ENCODE measurements at places on chromosomes 7 and 10.

- DNase-seq, result no peak
These were observed 16.1 kb upstream of the VCL start for GRCh38 chr10:73981812-73982211.

GRCh38 chr7:44073664-44074348 is 8.4 kb upstream of the PGAM2 start:
- DNase-seq, result no peak

- no peak for DNase-seq
These were observed 793 bp downstream of the FOXL3 start for GRCh38 chr7:290554-291372.

- no peak for DNase-seq
These were observed 90.1 kb downstream of the GRM3 start for GRCh38 chr7:86733783-86734182.

GRCh38 chr7:137882261-137882668 is 35.5 kb upstream of the DGKI start:
- DNase-seq, result no peak

DNA sequence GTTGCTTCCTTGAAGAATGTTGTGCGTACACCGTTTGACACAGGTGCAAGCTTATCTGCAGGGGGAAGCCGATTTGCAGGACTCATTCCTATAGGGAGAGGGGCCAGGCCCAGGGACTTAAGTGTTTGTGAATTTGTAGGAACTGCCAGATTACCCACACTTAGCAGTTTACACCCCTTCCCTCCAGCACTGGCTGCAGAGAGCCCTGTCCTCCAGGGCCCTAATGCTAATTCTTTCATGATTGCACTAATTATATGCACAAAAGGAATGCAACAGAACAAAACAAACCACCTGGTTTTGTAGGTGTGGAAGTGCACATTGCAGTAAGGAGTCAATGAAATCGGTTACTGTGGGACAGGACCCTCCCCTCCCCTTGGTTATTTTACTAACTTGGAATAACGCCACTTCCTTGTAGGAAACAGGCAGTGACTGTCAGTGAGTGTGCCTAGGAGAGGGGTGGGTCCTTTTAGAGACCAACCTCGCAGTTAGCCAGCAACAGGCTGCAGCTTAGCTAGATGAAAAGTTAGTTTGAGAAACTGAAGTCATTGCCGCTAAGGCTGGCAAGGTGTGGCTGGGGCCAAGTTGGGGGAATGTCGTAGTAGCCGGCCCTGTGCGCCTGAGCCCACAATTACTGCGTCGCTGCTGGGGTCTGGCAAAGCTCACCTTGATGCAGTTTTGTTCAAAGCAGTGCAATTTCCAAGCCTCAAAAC is 60.6 kb downstream of the CUX1 start:
- DNase-seq, result no peak

- DNase-seq, result no peak
These were observed 119.9 kb downstream of the MBL2 start for GRCh38 chr10:52652431-52653262.

DNA sequence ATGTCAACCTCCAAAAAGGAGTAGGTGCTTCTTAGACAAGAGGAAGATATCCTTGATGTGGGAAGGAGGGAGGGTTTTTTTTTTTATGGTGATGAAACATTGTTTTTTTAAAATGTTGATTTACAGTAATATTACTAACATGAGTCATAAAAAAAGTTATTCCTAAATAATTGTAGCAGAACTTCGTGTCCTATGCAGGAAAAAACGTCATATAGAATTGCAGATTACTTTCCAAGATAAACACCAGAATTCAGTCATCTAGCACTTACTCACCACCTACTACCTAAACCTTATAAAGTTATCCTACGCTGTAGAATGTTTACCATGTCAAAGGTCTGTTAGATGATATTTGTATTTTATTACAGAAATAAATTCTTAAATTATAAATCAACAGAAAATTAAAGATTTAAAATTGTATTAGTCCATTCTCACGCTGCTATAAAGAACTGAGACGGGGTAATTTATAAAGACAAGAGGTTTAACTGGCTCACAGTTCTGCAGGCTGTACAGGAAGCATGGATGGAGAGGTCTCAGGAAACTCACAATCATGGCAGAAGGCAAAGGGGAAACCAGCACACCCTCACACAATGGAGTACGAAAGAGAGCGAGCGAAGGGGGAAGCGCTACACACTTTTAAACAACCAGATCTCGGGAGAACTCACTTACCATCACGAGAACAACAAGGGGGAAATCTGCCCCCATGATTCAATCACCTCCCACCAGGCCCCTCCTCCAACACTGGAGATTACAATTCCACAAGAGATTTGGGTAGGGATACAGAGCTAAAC is 105.2 kb upstream of the NEBL start:
- no peak for DNase-seq
